ENCODE measurements at places on chromosomes 5 and 9.

GRCh38 chr5:155728857-155729683 is 597.9 kb upstream of the SGCD start:
- no peak for DNase-seq

DNA sequence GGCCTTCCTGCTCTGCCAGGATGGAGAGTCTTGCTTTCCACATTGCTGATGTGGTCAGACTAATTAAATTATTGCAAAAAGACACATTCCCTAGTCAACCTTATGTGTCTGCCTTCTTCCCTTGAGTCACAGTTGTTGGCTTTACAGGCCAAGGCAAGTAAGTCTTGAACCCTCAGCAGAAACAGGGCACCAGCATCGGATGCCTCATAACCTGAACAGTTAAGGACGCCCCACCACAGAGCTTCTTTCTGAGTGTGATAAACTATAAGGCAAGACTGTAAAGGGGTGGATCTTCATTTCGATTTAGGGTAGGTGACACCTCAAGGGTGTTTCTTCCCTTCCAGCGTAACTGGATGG is 670 bp upstream of the KIF2A start:
- DNase-seq = no peak

DNA sequence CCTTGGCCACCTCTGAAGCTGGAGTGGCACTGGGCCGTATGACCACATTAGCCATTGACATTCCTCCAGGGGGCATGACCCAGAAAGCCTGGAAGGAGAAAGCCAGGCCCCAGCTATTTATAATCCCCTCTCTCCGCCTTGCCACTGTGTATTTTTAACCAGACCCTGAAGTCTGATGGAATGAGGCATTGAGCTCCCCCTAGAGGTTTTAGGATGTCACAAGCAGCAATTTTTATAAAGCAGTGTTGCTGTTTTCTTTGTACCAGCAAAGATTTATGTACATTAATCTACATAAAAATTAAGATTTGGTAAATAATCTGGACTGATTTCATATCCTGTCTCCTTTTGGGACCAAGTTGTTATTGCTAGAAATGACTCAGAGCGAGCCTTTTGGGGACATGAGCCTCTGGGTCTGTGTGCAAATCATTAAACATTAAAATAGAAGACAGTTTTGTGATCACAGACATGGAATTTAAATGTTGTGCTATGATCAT is 127.1 kb downstream of the TRIO start:
- DNase-seq = peak; percentile 37

GRCh38 chr5:37900692-37901091 is 60.9 kb upstream of the GDNF start:
- no peak for DNase-seq
